NCI-H460 (cell line): ENCODE measurements at places on chromosomes 13 and 19.

DNA sequence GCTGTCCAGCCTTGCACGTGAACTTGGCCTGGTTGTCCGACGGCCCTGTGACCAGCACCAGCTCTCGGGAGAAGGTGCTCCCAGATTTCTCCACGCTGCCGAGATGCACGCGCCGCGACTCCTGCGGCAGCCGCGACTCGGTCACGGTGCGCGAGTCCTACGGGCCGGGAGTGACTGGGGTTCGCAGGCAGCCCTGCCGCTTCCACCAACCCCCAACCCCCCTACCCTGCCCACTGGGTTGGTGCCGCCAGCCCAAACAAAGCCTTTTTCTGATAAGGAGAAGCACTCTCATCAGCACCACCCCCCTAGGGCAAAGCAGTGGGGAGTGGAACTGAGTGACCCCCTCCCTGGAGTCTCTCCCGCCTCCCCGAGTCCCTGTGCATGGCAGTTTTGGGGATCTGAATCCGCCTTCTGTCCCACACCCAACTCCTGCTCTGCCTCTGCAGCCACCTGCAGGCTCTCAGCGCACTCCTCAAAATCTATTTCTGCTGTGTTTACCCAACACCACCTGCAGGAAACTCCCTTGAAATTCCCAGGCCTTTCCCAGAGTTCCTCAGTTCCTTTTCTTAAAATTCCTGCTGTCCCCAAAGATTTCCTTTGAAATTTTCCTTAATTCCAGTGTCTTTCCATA lies 6.2 kb downstream of the NPHS1 start:
- DNase-seq: no peak

GRCh38 chr13:113901231-113901630 lies 37.4 kb upstream of the GAS6 start:
- DNase-seq: no peak

DNA sequence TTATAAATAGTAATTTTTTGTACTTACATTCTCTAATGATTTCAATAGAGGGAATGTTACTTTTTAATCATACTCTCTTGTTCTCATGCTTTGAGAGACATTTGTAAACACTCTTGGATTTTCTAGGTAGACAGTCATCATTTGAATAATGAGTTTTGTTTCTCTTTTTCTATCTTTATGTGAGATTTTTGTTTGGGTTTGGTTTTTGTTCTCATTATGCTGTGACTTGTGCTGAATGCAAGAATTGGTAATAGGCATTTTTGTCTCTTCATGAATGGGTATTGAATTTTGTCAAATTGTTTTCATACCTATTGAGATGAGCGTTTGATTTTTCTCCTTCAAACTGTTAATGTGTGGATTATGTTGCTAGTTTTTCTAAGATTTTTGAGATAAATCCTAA lies 56.8 kb upstream of the GPR183 start:
- DNase-seq: no peak

DNA sequence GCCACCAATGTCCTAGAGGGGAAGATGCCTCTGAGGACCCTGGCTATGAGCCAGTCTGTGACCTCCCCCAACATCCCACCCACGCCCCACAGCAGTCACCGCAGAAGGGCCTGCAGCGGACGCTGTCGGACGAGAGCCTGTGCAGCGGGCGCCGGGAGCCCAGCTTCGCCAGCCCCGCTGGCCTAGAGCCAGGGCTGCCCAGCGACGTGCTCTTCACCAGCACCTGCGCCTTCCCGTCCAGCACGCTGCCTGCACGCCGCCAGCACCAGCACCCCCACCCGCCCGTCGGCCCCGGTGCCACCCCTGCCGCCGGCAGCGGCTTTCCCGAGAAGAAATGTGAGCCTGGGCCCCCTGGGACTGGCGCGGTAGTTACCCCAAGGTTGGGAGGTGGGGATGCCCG lies 30.6 kb downstream of the DPF1 start:
- DNase-seq: no peak

- DNase-seq: no peak
Measured at GRCh38 chr13:47117268-47117667, 220.4 kb upstream of the HTR2A start.

- no peak for DNase-seq
Measured at GRCh38 chr19:13995878-13996765, 10.0 kb downstream of the RFX1 start.

GRCh38 chr13:35140321-35140720 lies 198.3 kb downstream of the NBEA start:
- DNase-seq: no peak

DNA sequence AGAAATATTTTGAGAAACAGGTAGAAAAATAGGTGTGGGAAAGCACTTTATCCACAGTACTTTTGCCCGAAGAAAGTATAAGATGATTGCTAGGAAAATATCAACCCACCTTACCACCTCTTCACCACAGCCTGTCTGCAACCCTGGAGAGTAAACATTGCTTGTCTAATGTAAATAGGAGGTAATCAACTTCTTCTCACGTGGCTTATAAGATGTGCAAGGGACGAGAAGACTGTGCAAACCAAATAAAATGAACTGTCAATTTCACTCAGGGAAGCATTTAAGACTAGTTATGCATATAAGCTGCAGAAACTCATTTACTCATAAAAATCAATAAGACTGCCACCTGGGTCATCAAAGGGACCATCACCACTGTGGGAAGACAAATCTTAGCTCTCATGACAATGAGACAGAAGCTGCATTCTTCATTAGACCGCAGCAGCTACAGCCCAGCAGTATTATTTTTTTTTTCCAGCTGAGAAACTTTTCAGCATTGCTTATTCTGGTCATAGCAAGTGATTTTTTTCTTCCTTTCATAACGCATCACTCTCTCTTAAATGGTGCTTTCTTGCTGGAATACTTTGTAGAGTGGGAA lies 807.7 kb upstream of the GPC6 start:
- no peak for DNase-seq

GRCh38 chr19:49217382-49217781 lies 59.8 kb downstream of the TRPM4 start:
- DNase-seq: no peak
